ENCODE measurements at places on chromosomes 16 and 17. TPM values are rescaled to one million over a fixed set of nuclear protein-coding genes. Genes with fewer than 3 reads are reported as not detected.

DNA sequence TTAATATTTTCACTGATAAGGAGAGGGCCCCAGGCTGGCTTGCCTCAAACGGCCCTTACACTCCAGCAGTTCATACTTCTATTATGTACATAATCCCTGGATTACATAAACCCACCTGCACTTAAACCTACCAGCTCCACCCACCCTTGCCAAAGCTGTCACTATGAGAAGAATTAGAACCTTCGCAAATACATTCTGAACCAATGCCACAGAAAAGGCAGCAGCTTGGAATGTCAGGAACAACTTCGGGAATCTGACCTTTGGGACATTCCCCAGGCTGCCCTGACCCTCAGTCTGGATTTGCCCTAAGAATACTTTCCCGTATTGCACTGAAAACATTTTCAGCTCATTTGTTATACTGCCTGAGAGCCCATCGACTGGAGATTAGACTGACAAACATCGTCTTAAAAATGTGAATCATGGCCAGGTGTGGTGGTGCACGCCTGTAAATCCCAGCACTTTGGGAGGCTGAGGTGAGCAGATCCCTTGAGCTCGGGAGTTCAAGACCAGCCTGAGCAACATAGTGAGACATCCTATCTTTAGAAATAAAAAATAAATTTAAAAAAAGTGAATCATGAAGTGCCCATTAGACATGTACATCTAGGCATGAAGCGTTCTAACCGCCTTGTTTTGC is 21.0 kb upstream of the SEC14L1 start:
- DNase-seq = no peak

DNA sequence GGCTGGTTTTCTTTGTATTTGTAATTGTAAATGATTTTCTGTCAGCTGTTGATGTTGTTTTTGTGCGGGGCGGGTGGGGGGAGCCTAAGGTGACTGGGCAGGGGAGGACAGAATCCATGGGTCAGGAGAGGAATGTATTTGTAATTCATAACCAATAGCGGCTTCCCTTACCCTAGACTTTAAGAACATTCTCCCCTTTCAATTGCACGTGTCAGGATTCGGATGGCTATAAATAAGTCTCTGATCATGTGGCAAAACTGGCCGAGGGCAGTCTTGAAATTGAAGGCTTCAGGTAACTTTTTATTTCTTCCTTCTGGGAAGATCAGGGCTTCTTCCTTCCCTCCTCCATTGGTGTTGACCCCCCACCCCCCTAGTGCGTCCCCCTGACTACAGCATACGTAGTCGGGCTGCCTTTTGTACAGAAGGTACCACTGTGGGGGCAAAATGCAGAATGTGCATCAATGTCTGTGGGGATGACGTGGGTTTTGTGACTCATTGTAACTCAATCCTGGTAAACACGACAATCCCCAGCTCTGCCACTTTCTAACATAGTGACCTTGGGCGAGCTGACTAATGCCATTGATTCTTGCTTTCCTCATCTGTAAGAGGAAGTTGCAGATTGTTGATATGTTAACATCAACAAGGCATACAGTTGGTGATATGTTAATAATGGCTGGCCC is 16.2 kb downstream of the MARCHF10 start:
- no peak for DNase-seq

DNA sequence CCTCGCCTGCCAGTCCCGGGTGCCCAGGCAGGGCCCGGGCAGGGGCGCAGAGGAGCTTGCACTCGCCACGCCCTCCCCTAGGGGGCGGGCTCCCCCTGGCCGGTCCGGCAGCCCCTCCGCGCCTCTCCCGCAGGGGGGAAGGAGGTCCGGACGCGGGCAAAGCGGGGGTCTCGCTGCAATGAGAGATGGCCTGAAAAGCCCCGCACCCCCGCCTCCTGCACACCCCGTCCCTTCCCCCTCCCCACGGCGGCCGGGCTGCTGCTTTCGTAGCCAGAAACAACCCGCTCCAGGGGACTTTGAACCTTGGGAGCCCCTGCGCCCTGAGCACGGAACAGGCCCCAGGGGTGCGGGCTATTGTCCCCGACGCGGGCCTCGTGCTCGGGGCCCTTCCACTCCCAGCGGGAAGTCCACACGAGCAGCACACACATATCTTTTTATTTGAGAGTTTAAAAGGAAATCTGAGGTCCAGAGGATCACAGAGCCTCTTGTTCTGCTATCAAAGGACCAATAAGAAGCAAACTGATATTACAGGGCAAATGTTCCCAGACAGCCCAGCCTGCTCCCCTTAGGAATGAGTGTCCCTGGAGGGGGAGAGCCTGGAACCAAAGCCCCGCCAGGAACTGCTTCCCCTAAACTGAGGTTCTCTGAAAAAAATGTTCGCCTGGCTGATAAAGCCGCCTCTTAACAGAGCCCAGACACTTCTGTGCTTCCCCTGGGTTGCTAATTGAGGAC is 5.8 kb upstream of the CBX4 start:
- DNase-seq = peak; percentile 79

- no peak for DNase-seq
These were observed 124.8 kb upstream of the RBL2 start for GRCh38 chr16:53309457-53309856.

GRCh38 chr17:73855720-73856333 is 211.6 kb upstream of the SDK2 start:
- DNase-seq = no peak

DNA sequence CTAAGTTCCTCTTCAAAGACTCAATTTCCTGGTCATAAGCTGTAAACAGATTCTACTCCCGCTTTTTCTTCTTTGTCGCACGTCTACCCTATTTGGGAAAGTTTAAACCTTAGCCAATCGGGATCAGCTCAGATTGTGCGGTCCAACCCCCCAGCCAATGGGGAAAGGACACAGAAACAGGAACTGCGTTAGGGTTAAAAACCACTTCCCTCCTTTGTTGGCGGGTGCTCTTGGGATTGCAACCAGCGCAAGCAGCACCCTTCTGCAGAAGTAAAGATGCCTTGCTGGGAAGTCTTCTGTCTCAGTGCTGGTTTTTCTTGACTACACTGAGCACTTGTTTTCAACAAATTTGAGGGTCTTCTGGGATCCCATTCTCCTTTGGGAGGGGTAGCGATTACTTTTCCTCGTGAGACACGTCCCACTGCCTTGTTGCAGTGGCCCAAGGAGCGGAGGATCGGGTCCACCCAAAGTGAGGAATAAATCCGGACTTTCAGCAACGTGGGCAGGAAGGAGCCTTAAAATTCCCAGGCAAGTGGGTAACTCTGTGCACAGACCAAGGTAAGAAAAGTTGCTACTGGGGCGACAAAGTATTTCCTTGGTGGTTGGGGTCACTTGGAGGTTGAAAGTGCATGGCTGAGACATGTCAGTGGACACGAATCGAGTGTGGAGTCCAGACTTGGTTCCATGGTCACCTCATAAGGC is 1.0 kb upstream of the YPEL3 start:
- DNase-seq = no peak

GRCh38 chr16:24309258-24310142 is 53.4 kb downstream of the CACNG3 start:
- no peak for DNase-seq

- no peak for DNase-seq
These were observed 36.2 kb downstream of the STH start for GRCh38 chr17:46035112-46035818.

GRCh38 chr17:40307740-40308239 is 1.2 kb upstream of the RARA start:
- no peak for DNase-seq

GRCh38 chr17:21240369-21241055 is 12.7 kb downstream of the NATD1 start:
- no peak for DNase-seq

DNA sequence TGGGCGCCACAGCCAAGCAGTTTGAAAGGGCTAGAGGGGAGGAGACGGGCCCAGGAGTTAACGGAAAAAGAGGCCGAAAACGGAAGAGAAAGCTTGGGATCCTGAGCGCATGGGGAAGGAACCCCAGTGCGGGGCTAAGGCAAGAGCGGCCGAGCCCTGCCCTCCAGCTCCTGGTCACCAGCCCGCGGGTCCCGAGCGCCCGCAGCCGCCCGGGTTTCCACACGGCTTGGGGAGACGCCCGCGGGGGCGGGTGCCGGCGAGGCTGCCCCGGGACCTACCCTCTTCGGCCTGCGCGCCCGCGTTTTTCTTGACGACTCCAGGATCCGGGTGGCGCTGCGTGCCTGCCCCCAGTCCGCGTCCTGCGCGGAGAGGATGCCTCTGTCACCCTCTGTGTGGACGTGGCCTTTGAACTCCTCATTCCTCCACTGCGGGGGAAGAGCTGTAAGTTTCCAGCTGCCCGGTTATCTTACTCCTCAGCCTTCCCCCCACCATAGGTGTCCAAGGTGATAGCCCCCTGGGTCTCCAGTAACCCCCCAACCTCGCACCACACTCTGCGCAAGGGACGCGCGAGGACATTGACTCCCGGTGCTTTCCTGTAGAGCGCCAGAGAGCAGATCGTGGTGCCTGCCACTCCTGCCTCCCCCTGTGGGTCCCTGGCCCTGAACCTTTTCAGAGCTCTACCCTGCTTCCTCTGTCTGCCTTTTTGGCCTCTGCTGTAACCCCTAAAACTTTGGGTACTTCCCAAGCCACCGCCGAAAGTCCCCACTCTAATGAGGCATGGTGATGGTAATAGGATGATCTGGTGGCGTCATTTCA is 1.7 kb upstream of the CDH11 start:
- DNase-seq = no peak

DNA sequence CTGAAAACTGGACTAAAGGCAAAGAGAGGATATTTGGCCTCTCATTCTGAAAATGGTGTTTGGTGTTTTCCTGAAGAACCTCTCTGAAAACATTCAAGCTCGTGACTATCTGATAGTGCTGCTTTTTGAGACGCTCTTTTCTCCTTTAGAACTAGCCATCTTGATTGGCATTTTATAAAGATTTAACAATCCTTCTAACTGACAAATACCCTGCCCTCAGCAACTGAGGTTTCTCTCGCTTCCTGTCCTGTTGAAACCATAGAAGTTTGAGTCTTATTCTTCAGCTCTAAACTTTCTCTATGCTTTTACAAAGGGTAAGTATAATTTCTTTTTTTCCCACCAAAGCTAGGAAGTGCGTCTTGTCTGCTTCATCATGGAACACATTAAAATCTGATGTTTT is 13.3 kb downstream of the CNEP1R1 start:
- DNase-seq = no peak

DNA sequence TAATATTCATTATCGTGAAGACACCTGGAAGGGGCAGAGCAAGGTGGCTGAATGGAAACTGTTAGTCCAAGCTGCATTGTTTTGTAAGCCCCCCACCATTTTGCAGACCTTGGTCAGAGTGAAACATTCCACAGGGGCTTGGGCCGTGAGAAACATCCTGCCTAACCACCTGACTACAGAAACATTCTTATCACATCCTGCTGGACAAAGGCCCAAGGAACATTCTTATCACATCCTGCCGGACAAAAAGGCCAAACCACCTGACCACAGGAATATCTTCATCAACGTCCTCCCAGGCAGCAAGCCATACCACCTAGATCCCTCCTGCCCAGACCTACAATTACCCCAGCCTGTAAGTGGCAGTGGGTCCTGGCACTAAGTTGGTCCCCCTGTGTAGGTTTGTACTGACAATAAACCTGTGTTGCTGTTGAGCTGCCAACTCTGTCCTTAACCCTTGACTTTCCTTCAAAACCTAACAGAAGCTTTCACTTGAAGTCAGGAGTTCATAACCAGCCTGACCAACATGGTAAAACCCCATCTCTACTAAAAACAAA is 19.6 kb downstream of the ATF7IP2 start:
- DNase-seq = no peak

GRCh38 chr17:7729816-7730215 is 12.3 kb downstream of the DNAH2 start:
- no peak for DNase-seq

- DNase-seq = no peak
These were observed 9.8 kb downstream of the TP53 start for GRCh38 chr17:7677388-7678067.

GRCh38 chr17:33342025-33342424 is 48.9 kb upstream of the ASIC2 start:
- DNase-seq = no peak

DNA sequence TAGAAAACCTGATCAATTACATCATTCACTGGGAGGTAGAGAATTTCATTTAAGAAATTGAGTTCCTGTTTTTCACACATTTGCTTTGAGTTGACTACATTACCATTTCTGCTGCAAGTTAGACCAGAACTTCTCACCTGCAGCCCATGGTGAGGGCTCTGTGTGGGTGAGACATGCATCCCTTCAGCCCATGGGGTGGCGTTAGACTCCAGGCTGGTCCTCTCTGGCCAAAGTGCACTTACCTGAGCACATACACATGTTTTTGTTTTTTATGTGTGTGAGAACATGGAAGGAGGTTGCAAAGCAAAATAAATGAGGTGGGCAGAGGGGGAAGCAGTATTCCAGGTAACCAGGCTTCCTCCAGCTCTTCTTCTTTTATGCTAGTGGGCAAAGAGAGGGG is 470.2 kb downstream of the PMP22 start:
- DNase-seq = no peak

DNA sequence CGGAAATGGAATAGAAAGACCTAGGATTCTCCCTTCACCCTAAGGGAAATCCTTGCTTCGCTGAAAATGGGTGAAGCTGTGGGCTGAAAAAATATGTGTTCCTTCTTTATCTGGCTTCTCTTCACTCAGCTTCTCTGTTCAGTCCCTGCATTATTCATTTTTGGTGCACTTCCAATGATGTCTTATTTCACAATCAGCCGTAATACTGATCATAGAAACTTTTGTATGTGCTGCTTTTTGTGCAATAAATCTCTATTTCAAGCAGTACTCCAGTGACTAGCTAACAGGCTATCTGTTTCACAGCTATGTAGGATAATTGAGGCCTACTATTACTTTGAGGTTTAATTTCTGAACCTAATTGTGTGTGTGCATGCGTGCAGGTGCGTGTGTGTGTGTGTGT is 144.6 kb downstream of the FOXL1 start:
- DNase-seq = no peak

GRCh38 chr16:5326395-5326794 is 228.8 kb upstream of the EEF2KMT start:
- no peak for DNase-seq

- no peak for DNase-seq
These were observed 26.8 kb downstream of the LMF1 start for GRCh38 chr16:943971-944370.

GRCh38 chr17:78862073-78863023 is 21.7 kb upstream of the USP36 start:
- DNase-seq = no peak

- DNase-seq = no peak
These were observed 79.5 kb downstream of the PMP22 start for GRCh38 chr17:15185625-15185991.

GRCh38 chr17:49952209-49952911 is 16.6 kb upstream of the DLX4 start:
- peak; percentile 70 for DNase-seq

GRCh38 chr17:61279476-61280145 is 120.0 kb upstream of the TBX2 start:
- DNase-seq = no peak

Gene TEX14
- total RNA-seq = 1.1 TPM

Gene NPIPB8
- not detected for total RNA-seq

Gene VTN
- total RNA-seq = not detected

Gene KCNJ18
- total RNA-seq = not detected

Gene HOXB8
- not detected for total RNA-seq

Gene KNOP1
- total RNA-seq = 8.0 TPM

Gene KRT28
- not detected for total RNA-seq

Gene MFAP4
- total RNA-seq = not detected

Gene SP6
- 0.09 TPM for total RNA-seq

Gene CUEDC1
- total RNA-seq = 1.5 TPM

Gene TOM1L1
- not detected for total RNA-seq
